ENCODE measurements at places on chromosomes 2 and 18. TPM values are rescaled to one million over a fixed set of nuclear protein-coding genes. Genes with fewer than 3 reads are reported as not detected.

DNA sequence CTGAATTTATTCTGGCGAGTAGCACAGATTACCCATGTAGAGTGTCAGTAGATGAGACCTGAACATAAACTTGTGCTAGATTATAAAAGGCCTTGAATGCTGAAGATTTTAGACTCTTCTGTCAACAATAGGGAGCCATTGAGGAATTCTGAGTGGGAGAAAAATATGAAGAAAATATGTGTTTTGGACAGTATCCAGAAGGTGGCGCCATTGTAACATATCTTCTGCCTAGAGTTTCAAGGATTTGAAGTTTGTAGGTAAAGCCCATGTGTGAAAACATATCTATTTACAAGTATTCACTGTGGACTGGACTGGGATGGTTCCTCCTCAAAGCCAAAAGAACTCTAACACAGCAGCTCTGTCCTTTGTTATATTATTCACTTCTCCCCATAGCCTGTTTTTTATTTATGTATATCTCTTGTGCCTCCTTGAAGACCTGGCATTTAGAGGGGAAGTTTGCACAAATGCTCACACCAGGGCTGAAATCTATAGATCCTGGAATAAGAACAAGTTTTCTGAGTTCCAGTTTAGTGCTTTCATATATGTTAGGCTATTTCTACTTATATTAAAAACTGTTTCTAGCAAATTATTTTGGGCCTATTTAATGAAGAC lies 124.9 kb downstream of the RDH14 start:
- DNase-seq: no peak

GRCh38 chr2:156077041-156077742 lies 255.3 kb downstream of the NR4A2 start:
- no peak for DNase-seq

DNA sequence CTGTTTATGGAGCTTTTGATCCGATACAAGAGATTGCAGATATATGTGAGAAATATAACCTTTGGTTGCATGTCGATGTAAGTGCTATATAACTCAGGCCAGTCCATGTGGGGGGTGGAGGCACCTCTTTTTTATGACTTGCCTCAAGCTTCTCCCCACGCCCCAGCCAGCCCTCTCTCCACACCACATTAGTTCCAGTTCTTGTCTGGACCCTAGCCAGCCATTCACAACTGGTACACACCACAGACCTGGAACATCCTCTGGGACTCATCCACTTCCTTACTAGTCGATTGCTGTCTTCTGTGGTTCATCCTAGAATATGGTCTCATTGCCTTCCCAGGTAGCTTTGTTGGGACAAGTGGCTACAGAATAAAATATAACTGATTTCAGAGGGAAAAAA lies 31.0 kb downstream of the GAD1 start:
- no peak for DNase-seq

- DNase-seq: no peak
These were observed 91.4 kb upstream of the AQP4 start for GRCh38 chr18:26956863-26957262.

- no peak for DNase-seq
These were observed 111.0 kb downstream of the CERS6 start for GRCh38 chr2:168566974-168567665.

DNA sequence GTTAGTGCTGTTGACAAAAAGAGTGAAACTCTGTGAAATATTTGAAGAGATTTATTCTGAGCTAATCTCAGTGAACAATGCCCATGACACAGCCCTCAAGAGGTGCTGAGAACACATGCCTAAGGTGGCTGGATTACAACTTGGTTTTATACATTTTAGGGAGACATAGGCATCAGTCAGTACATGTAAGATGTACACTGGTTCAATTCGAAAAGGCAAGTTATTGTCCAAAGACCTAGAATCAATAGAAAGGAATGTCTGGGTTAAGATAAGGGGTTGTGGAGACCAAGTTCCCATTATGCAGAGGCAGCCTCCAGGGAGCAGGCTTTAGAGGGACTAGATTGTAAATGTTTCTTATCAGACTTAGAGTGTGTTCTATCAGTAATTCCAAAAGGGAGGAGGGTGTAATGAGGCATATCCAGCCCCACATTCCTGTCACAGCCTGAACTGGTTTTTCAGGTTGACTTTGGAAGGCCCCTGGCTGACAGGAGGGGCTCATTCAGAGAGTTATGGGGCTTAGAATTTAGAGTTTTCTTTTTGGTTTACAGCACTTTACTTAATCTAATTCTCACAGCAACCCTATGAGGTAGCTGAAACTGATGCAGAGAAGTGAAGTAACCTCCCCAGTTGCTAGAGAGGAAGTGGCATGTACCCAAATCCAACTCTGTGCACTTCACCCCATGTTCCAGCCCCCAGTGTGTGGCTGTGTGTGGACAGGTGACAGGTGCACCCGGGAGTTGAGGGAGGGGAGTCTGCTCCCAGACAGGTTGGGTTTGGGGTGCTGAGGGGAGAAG lies 28.3 kb upstream of the ASAP2 start:
- no peak for DNase-seq

GRCh38 chr18:23049698-23050373 lies 85.4 kb upstream of the CABLES1 start:
- DNase-seq: no peak

DNA sequence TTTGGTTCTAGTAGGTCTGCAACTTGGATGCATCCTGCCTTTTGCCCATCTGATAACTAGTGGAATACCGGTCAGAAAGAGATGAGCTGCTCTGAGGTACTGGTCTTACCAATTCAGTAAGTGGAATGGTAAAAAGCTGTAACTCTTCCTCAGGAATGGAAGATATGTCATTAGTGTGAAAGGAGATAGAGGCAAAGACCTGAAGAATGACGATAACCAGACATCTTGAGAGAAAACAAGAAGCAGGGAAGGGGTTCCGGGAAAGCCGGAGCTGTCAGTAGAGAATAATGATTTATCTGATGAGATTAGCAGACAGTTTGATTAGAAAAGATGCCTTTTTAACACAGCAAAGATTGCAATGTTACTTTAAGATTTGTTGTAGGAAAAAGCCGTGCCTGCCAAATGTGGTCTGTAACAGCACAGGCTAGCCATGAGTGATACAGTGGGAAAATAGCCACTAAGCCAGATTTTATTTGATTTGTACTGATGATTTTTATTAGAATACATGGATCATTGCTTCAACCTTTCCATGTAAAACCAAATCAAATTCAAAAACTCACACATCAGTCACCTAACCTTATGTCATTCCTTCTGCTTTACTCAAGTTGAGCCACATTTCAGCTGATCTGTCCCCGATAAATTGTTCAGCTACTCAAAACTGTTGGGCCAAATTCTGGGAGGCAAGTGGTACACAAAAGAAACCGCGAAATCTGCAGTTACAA lies 110.0 kb downstream of the TCF4 start:
- no peak for DNase-seq

DNA sequence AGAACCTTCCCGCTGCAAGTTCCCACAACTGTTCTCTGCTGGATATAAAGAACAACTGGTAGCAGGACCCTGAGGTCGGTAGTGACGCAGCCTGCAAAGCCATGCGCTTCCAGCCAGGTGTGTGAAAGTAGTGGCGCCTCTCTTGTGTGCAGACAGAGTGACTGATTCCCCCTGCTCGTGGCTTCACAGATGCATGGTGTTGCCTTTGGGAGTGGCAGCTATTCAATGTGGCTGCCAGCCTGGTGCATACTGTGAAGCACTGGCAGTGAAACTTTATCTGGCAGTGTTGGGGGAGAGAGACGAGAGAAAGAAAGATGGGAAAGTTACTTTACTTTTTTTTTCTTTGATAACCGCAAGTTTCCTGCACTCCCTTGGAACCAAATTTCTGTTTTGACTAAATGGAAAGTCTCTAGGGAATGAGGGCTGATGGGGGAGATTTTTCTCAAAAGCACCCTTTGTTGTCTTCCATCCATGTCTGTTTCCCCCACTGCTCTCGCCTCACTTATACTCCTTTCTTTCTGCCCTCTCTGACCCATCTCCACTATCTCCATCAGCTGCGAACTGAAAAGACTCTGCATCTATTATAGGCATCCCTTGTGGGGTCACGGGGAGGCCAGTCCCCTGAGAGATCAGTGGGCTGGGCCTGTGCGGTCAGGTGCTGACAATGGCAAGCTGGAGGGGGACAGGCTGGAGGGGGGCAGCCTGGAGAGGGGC lies 90.0 kb upstream of the TNP1 start:
- no peak for DNase-seq

DNA sequence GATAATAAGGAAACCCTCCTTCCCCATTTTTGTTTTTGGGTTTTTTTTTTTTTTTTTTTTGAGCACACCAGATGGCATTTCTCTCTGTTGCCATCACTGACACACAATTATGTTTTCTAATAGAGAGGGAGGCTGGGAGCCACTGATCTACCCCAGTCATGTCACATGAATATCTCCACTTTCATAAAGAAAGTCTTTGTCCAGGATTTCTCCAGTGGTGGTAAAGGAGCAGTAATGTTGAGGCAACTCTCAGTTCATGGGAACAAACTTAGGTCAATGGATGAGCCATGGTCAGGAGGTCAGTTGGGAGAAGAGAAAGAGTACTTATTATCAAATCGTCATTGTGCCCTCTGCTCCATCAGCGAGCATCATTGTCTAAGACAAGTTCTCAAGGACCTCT lies 603.7 kb downstream of the ARHGAP15 start:
- no peak for DNase-seq

DNA sequence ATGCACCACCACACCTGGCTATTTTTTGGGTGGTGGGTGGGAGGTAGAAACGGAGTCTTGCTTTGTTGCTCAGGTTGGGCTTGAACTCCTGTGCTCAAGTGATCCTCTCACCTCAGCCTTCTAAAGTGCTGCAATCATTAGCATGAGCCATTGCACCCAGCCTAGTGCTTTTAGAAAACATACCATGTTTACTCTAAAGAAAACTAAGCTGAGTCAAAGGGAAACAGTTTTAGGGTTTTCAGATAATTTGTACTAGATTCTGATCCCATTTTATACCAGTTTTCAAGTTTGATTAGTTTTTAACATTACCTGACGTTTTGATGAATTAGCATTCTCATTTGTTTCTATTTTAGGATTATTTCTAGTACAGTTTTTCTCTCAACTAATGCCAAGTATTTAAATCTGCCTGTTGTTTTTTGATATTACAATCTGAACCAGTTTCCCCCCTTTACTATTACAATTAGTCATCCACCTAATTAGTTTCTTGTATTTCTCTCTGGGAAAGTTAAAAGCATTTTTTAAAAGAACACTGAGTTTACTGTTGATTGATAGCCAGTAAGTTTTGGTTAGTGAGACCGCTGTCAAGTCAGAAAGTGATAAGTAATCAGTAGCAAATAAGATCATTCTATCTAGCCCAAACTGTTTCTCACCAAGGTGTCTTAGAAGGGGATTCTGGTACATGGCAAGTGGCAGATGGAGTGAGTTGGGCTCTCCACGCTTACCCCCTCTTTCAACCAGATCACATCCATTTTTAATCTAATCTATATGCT lies 24.2 kb upstream of the TBR1 start:
- DNase-seq: no peak

GRCh38 chr18:79682894-79683625 lies 3.5 kb downstream of the CTDP1 start:
- no peak for DNase-seq

GRCh38 chr2:8148260-8149006 lies 533.4 kb upstream of the ID2 start:
- no peak for DNase-seq

GRCh38 chr2:235610696-235611257 lies 116.9 kb downstream of the AGAP1 start:
- DNase-seq: no peak

DNA sequence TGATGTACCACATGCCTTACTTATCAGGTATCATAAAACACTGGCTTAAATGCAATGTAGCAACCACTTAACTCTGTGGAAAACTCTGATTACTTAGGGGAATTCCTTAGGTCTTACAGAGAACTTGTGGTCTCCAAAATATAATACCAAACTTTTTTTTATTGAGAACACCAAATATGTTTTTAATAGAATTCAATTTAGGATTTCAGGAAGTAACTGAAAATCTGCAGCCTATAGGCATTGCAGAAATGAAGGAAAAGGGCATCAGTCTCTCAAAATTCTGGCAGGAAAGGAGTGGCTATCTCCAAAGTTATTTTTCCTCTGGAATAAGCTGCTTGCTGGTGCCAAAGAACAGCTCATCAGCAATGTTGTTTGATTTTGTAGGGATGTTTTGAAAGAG lies 105.3 kb upstream of the UGP2 start:
- DNase-seq: no peak

DNA sequence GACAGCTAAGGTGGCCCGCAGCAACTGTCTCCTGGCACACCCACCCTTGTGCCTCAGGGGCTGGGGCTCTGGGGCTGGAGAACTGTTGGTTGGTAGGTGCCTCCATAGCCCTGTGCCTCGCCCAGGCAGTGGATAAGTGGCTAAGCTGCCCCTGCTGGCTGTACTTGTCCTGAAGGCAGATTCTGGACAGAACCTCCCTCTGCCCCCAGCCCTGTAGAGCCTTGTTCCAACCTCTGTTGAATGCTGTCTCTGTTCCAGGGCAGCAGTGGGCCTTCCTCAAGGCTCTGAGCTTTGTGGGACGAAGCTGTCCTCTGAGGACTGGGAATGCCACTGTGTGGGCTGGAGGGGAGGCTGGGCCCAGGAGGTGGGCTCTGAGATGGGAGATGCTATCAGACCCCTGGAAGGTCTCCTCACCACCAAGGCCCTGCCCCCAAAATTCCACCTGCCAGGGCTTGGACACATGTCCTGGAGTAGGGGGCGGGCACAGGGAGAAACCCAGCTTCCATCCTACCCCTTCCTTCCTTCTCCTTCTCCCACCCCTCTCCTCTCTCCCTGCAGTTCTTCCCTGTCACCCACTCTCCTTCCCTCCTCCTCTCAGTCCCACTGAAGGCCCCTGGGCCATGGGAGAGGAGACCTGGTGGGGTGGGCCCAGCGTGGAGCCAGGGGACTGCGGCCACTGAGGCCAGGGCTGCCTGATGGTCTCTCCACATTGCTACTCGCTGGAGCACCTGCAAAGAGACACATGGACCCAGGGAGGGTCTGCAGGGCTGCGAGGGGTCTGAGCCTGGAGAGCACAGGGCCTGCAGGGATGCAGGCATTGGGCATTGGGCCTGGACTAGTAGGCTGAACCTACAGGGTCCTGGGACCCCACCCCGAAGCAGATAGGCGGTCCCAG lies 1.7 kb upstream of the PDCD1 start:
- no peak for DNase-seq

- no peak for DNase-seq
These were observed 96.7 kb upstream of the ACKR3 start for GRCh38 chr2:236472720-236473495.

DNA sequence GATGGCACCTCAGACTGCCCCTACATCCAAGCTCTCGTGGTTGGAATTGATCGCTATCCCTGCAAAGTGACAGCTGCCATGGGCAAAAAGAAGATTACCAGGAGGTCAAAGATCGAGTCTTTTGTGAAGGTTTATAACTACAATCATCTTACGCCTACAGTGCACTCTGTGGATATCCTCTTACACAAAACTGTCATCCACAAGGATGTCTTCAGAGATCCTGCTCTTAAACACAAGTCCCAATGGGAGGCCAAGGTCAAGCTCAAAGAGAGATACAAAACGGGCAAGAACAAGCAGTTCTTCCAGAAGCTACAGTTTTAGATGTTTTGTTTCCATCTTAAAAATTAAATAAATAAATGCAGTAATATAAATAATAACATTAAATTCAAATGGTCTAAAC lies 45.4 kb downstream of the INO80D start:
- DNase-seq: no peak

GRCh38 chr2:176491172-176491904 lies 222.1 kb downstream of the MTX2 start:
- DNase-seq: no peak

- DNase-seq: peak; percentile 85
These were observed 725 bp downstream of the SLC66A2 start for GRCh38 chr18:79950515-79951341.

TMEM163 gene
- 34.6 TPM for total RNA-seq

SP140L gene
- 27.2 TPM for total RNA-seq

IHH gene
- total RNA-seq: 0.69 TPM

ATP5F1A gene
- total RNA-seq: 254 TPM

FKBP1B gene
- 13.2 TPM for total RNA-seq

CDH7 gene
- total RNA-seq: not detected

ABCB11 gene
- total RNA-seq: 0.06 TPM

ALPG gene
- total RNA-seq: 0.49 TPM

Measured in upper lobe of right lung (tissue), 1 donor.